ENCODE measurements at places on chromosomes 2 and 18.

- DNase-seq, result no peak
Observed at GRCh38 chr2:101613056-101613704, 84.3 kb upstream of the MAP4K4 start.

DNA sequence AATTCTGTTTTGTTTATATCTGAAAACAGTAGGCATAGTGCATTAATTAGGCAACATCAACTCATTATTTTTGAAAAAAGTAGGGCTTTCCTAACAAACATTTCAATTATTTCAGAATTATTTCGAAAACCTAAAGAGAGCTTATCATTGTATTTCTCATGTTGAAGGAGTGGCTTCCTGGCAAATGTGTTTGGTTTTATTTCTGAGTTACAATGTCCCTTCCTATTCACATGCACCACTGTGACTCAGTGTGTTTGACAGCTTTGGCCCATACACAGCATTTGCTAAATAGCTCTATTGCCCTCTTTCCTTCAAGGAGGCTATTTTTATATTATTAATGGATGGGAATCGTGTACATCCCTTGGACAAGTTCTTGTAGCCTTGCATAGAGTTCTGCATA lies 205.9 kb downstream of the PTGR3 start:
- DNase-seq, result no peak

DNA sequence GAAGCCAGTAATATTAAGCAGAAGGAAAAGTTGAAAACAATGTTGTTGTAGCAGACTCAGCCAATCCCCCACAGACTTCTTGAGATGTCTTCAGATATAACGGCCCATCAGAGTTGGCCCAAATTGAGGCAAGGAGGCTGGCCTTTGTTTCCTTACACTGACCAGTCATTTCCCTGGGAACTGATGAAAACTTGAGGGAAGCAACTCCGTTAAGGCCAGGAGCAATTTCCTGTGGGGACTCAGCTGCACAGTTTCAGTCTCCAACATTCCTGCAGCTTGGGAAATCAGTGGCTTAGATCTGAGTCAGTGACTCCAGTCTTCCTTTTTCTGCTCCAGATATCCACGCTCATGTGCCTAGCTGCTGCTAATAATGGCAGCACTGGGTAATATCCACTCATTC lies 75.7 kb downstream of the FTCDNL1 start:
- DNase-seq, result no peak

DNA sequence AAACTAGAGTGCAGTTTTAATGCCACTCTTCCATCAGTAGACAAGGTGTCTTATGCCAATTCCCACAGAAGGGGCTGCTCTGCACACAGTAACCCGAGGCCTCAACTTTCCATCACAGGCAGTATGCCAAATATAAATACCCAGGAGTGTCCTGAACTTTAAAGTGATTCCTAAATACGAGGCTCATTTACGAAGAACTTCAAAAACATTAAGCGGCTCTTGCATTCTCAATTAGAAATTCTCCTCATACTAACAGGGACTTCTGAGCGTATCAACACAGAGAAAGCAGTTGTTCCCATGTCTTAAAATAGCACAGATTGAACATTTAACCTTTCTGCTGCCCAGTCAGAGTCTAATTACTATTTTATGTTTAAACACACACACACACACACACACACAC lies 638.6 kb downstream of the ERBB4 start:
- no peak for DNase-seq

- DNase-seq, result no peak
Observed at GRCh38 chr18:79642626-79643025, 37.0 kb upstream of the CTDP1 start.

- DNase-seq, result no peak
Observed at GRCh38 chr2:130347220-130347925, 4.7 kb downstream of the IMP4 start.

DNA sequence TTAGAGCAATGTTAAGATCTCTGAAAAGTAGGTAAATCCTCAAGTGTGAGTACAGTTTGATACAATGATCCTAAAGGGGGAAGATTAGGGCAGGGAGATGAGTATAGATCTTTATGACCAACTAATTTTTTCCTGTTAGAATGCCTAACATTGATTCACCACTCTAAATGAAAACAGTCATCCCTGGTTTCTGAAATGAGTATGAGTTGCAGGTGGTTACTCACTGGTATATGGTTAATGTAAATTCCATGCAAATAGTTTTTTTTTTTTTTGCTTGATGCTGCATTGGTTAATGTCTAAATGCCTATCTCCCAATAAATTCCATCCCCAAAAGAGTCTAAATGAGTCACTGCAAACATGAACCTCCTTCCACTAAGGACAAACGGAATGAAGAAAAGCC lies 55.0 kb upstream of the SERPINB2 start:
- no peak for DNase-seq

DNA sequence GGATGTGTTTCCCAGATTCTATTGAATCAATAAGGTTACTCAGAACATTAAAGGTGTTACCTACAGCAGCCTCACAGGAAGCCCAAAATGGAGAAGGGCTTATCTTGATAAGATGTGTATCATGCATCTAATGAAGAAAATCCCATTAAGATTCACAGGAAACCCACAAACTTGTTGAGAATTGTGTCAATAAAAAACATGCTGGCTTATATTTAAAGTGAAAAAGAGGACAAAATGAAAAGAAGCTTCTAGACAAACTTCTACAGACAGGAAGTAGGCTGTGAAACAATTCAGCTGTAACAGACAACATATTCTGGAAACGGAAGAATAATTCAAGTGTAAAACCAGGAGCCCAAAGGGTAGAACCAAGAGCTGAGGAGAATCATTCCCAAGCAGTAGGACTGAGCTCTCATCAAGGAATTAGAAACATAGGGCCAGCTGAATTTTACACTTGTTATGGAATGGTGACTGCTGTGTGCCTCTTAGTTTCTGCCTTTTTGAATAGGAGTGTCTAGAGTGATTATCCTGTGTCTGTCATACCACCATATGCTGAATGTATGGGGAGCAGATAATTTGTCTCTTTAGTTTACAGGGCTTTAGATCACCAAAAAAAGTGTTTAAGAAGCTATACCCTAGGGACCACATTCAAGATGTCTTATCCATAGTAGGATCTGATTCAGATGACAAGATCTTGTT lies 9.6 kb downstream of the IMMT start:
- no peak for DNase-seq

- no peak for DNase-seq
Observed at GRCh38 chr18:57780706-57781347, 22.3 kb downstream of the ATP8B1 start.

DNA sequence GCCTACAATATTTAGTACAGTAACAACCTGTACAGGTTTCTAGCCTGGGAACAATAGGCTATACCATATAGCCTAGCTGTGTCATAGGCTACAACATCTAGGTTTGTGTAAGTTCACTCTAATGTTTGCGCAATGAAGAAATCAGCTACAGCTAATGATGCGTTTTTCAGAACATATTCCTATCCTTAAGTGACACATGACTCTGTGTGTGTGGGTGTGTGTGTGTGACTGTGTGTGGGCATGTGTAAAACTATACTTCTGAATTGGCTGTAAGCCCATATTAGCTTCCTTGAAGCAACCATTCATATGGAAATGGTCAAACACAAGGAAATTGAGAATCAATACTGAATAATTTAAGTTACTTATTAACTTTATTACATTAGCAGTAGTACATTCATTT lies 120.8 kb upstream of the SULT1C3 start:
- DNase-seq, result no peak
